ENCODE measurements at places on chromosomes 5 and 9. TPM values are rescaled to one million over a fixed set of nuclear protein-coding genes. Genes with fewer than 3 reads are reported as not detected.

Gene PLAC8L1
- total RNA-seq, result not detected

Gene SLC23A1
- total RNA-seq, result 120 TPM

Gene NR5A1
- not detected for total RNA-seq

Gene RASGRF2
- total RNA-seq, result 6.7 TPM

Gene KCNMB1
- total RNA-seq, result 0.83 TPM

Gene JADE2
- 56.6 TPM for total RNA-seq

Gene PTGES
- 8.3 TPM for total RNA-seq

Gene PCDHGA11
- total RNA-seq, result 1.7 TPM

Gene PCDHB13
- total RNA-seq, result 0.83 TPM
